ENCODE measurements at places on chromosomes 11 and 22.
A peak's percentile ranks its signal among the peaks of the same experiment; 100 is the strongest.

DNA sequence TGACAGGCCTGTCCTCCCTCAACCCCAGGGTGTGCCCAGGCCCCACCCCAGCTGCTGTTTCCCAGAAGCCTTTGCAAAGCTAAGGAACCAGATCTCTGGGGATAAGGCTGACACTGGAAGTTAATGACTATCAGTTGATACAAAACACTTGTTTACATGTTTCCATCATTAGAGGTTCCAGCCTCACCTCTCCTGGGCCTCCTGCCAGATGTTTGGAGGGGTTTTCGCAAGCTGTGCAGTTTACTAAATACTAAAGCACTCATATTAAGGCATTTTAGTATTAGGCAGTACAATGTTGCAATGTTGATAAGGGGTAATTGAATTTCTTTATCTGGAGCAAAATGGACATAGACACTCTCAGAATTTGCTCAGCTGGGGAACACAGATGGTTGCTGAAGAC lies 218.7 kb downstream of the INSC start:
- DNase-seq = no peak

DNA sequence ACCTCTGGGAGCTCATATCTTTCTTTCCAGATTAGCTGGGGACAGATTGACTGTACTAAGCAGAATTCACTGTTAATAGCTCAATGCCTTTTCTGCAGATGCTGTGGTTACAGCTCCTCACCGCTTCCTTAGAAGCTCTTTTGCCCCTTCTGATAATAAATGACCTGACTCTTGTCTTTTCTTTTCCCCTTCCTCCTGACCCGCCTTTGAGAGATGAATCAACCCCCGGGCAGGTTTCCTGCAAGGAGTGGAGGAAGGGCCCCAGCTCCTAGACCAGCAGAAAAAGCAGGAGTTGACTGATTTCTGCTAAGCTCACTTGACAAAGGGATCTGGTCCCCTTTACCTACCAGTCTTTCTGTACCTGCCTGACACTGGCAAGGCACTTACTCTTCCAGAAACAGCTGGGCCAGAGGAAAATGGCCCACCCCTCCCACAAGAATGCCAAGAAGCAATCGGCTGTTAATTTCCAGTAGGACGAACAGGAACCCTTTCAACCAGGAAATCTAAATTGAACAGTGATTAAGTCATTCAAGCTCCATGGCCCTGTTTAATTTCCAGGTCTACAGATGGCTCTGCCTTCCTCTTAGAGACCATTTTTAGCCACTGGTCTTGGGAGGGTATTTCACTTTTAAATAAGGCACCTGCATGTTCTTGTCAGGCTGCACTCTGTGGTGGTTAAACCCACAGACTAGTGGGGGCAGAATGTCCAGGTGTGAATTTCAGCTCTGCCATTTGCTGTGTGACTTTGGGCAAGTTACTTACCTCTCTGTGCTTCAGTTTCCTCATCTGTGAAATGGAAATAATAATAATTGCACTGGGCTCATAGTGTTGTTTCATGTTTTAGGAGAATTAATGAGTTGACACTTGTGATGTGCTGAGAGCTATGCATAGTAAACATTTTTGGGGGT lies 67.5 kb downstream of the PRR5L start:
- no peak for DNase-seq

- DNase-seq = no peak
Observed at GRCh38 chr11:75349521-75350116, 1.8 kb downstream of the ARRB1 start.

- DNase-seq = no peak
Observed at GRCh38 chr11:62805961-62806441, 761 bp upstream of the NXF1 start.

DNA sequence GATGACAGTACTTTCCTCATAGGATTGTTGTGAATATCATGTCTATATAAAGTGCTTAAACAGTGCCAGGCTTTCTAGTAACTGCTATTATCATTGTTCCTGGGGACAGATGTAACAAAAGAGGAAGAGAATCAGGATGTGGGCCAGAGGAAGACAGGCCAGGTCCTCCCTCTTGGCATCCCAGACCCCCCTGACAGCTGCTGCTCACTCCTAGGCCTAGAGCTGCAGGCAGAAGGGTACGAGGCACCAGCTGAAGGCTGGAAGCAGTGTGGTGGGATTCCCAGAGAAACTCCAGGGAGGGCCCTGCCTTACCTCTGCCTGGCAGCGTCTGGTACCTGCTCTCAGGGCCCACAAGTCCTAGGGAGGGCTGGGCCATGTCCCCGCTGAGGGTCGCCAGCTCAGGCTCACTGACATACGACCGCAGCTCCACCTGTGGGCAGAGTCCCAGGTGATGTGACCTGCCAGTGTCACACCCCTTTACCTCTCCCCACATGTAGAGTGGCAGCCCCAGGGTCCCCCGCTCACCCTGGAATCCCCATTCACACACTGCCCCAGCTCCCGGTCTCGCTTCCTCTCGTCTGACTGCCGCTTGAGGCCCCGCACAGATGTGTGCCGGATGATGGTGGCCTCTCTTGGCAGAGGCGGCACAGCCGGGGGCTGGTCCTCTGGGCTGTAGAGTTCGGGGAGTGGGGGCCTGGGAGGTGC lies 52.2 kb downstream of the C11orf58 start:
- no peak for DNase-seq

DNA sequence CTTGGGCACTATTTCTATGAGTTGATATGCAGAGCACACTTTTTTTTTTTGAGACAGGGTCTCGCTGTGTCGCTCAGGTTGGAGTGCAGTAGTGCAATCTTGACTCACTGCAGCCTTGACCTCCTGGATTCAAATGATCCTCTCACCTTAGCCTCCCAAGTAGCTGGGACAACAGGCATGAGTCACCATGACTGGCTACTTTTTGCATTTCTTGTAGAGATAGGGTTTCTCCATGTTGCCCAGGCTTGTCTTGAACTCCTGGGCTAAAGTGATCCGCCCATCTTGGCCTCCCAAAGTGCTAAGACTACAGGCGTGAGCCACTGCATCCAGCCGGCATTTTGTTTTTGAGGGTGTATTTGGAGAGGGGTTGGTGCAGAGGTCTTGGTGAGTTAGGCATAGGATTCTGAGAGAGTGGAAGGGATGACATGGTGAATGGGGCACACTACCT lies 29.9 kb upstream of the MTCH2 start:
- no peak for DNase-seq

- DNase-seq = no peak
Observed at GRCh38 chr11:108959874-108960273, 295.0 kb downstream of the DDX10 start.

GRCh38 chr11:77071077-77071476 lies 4.3 kb downstream of the CAPN5 start:
- DNase-seq = no peak

GRCh38 chr11:115244758-115245157 lies 259.5 kb downstream of the CADM1 start:
- no peak for DNase-seq

DNA sequence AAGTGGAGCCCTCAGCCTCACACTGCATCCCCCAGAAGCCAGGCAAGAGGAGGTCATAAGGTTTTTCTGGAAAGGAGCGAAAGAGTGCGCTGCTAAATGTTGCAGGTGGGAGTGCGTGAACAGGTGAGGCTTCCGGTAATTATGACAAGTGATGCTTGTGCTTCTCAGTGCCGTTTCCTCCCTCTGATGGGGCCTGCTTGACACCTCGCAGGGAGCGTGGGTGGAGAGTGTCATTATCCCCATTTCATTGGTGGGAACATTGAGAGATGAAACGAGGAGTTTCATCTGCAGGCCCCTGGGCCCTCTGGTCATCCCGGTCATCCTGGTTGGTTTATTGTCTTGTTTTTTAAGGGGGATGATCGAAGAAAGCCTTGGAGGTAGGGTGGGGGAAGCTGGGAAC lies 57.5 kb downstream of the BCR start:
- DNase-seq = no peak

- no peak for DNase-seq
Observed at GRCh38 chr11:105449100-105449734, 160.7 kb upstream of the GRIA4 start.

- no peak for DNase-seq
Observed at GRCh38 chr11:17978553-17979287, 34.1 kb downstream of the SERGEF start.

GRCh38 chr11:64713016-64713707 lies 9.8 kb downstream of the NRXN2 start:
- no peak for DNase-seq

DNA sequence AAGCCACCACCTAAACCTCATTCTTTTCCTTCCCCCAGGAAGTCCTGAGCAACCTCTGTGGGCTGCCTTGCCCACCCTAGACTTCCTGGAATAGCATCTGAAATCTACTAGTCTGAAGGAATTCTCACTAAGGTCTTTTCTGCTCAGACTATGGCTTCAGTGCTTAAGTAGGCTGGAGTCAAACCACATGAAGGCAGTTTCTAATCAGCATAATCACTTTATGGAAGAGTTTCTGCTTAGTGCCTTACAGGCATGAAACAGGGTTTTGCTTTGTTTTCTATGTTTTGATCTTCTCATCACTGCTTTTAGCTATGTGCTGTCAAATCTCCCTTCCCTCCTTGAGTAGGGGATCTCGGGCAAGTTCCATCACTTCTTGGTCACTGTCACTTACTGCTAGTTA lies 117.7 kb downstream of the WT1 start:
- no peak for DNase-seq

DNA sequence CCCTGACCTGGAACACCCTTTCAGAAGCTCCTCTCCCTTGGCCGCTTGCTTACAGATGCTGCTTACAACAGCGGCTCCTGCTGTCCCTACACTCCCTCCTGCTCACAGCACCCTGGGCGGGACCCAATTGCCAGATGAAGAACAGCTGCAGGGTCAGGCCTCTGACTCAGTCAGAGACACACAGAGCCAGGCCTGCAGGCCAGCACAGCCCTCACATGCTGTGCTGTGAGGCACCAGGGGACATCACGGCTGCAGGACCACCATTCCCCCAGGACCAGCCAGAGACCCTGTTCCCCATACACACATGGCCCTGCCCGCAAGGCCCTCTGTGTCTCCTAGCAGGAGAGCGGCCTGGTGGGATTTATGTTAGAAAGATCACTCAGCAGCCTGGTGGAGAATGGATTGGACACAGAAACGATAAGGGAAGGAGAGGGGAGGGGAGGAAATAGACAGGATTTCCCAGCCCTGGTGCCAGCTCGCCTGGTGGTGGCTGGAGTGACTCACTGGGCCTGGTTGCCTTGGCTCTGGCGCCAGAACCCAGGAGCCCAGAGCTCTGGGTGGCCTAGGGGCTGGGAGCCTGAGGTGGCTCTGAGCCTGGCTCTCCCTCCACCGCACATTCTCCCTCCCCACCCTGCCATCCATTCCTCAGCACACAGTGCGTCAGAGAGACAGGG lies 6.7 kb downstream of the CAPN5 start:
- DNase-seq = peak; percentile 36

DNA sequence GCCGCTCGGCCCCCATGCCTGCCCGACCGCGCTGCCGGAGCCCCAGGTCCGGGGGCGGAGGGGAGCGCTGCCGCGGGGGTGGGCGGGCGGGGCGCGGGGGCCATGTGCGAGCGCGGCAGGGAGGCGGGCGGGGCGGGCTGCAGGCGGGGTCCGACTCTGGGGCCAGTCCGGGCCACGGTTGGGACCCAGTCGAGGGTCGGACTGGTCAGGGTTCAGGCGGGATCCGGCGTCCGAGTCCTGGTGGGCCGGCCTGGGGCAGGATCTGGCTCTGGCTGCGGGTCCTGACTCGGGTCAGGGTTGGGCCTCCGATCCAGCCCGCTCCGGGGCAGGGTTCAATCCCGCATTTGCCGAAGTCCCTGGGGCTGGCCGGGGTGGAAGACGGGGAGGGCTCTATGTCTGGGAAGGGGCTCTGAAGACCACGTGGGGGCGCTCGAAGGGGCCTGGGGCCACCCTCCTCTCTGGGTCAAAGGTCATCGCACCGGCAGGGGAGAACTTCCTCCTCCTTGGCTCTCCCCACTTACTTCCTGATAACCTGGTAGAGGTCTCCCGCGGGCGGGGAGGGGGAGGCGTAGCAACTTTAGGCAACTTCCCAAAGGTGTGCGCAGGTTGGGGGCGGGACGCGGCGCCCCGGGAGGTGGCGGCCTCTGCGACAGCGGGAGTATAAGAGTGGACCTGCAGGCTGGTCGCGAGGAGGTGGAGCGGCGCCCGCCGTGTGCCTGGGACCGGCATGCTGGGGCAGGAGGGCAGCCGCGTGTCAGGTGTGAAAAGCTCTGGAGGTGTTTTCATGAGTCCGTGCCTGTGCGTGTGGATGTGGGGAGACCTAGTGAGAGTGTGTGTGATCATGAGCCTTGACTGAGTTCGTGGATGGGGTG lies 603 bp downstream of the ESRRA start:
- DNase-seq = peak; percentile 39

DNA sequence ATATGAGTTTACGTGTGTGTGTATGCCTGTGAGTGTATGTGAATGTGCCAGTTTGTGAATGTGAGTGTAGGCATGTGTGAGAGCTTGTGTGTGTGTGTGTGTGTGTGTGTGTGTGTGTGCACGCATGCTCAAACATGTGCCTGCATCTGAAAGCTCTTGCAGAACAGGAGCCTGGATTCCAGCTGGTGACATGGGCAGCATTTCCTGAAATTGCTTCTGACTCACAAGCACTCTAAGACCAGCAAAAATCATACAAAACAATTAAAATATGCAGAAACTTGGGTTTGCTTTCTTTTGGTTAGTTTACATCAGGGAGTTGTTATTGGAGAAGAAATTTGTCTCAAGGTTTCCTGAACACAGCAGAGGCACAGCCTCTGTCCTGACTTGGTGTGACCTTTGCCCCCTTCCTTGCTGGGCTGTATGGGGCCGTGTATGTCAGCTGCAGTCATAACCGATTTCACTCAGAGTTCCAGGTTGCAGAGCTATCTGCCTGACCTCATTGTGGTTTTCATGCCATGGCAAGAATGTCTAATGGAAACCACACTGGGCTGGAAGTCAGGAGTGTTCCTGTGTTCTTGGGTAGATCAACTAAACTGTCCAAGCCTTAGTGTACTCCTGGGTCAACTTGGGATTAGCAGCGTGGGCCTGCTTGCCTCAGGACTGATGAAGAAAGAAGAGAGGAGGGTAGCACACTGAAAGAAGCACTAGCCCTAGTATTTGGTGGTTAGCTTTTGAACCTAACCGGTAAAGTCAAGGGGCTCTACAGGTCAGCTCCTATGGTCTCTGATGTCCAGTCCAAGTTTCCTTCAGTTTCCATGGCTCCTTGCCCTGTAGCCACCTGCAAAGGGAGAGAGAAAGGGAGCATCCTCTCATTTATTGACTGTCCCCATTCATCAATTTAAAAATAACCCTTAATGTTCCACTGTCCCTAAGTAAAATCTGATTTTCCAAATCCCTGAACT lies 143.7 kb downstream of the SNX19 start:
- DNase-seq = no peak

GRCh38 chr11:88280673-88281316 lies 56.7 kb downstream of the CTSC start:
- no peak for DNase-seq

GRCh38 chr11:108496643-108497256 lies 1.4 kb downstream of the POGLUT3 start:
- no peak for DNase-seq

GRCh38 chr22:34858066-34858465 lies 207.9 kb upstream of the ISX start:
- DNase-seq = no peak
